ENCODE measurements at places on chromosomes 13 and 19.

DNA sequence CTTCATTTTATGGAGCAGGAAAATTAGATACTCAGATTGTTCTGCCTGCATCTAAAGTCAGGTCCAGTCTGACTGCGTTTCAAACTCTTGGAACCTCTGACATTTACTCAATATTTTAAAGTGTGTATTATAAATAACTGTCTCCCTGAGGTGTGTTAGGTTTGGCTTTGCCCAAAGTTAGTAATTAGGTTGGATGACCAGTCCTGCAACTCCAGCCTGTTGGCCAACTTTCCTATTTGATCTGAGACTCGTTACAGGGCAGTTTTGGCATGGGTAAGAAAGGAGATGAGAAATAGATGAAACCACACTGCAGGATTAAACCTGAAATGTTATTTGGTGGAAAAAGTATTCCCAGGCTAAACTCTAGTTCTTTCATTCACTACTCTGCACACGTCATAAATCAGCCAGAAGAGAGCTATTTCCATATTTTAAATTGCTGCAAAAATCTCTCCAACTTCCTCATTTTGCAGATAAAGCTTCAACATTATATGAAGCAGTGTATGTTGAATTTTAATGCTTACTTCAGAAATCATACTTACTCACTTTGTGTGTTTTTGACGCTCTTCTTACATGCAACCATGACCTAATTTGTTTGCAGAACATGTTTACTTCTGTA, 357.1 kb downstream of the DCT start:
- DNase-seq: no peak

DNA sequence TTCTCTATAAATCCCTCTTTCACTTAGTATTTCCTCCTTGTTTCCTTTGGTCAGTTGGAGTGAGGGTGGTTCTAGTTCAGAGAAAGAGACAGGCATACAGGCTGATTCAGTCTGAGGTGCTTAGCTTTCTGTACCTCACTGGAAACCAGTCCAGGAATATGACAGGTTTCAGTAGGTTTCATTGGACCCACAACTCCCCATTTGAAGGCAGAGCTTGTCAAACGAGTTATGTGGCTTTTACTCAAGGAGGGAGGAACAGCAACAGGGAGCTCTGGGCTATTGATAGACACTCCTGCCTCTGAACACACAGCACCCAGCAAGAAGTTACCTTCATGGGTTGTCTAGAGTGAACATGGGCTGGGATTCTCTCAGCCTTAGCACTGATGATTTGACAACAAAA, 14.5 kb downstream of the ACTN4 start:
- DNase-seq: no peak

DNA sequence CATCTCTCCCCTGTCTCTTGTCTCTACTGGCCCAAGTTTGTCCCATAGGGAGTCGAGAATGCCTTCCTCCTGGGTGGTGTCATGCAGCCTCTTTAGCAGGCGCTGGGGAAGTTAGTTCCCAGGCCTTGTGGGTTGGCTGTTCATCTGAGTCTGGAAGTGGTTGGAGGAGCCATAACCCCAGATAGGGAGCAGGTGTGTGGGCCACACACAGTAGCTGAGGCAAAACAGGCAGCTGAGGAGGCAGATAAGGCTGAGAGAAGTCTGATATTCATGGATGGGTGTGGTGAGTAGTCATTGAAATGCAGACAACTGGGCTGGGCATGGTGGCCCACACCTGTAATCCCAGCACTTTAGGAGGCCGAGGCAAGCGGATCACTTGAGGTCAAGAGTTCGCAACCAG, 40.9 kb upstream of the KPNA3 start:
- no peak for DNase-seq

GRCh38 chr13:27839809-27840467, 47.7 kb downstream of the GSX1 start:
- no peak for DNase-seq

GRCh38 chr13:21657538-21657937, 13.3 kb upstream of the FGF9 start:
- no peak for DNase-seq
